ENCODE measurements at places on chromosomes 5 and 9.

GRCh38 chr5:78291687-78292086 lies 2.8 kb downstream of the AP3B1 start:
- no peak for DNase-seq

- peak; percentile 76 for DNase-seq
These were observed 52.8 kb downstream of the IRF1 start for GRCh38 chr5:132437604-132438266.

DNA sequence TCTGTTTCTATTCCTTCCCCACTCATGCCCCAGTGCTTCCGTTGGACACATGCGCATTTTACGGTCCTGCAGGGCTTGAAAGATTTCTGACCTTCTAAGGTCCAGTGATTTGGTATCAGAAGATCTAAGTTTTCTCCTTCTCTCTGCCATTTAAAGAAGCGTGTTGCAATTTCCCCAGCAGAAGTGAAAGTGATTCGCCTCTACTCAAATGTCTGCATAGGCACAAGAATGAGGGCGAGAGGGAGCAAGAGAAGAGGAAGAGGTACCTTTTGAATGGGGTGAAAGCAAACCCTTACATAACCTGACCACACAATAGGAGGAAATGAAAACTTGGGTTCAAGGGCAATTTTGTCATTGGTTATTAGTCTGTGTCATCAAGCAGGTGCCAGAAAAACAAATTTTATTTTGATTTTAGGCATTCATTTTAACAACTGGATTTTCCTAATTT lies 31.7 kb upstream of the NR3C1 start:
- DNase-seq: peak; percentile 39

- no peak for DNase-seq
These were observed 222.3 kb downstream of the FBXL7 start for GRCh38 chr5:15722305-15722704.

DNA sequence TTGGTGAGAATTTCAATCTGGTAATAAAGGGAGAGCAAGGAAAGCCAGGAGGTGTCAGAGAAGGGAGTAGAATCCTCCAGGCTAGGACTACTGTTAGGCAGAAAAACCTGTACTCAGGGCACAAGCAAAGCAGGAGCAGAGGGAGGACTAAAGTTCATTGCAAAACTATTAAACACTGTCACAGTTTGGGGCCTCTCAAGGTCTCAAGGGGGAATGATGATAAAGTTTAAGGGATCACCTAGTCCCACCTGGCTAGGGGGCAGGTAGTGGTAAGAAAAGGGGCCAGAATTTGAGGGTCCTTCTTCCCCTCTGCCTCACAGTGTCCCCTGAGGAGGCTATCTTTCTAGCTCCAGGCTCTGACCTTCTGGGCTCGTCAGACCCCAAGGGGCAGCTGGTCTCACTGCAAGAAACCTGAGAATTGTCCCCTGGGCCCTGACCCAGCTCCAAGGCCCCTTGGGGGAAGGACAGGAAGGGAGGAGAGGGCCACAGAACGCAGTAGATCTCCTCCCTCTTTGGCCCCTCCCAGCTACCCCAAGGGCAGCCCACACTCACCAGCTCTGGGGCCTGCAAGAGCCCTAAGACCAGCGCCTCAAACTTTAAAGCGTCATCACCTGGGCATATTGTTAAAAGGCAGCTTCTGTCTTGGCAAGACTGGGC lies 974 bp downstream of the CCDC69 start:
- DNase-seq: peak; percentile 16

DNA sequence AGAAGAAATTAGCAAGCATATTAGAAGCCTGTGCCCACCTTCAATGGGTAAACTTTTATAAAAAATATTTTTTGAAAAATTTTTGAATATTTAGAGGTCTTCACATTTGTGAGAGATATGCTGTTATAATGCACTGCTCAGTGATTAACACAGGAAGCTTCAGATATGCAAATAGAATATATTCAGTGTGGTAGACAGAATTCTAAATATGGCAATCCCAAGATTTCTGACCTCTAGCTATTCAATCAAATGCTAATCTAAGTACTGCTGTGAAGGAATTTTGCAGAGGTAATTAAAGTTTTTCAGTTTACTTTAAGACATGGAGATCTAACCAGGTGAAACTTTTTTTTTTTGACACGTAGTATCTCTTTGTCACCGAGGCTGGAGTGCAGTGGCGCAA lies 103.5 kb downstream of the ADAMTS19 start:
- no peak for DNase-seq

GRCh38 chr5:73952872-73953271 lies 326.9 kb downstream of the ARHGEF28 start:
- no peak for DNase-seq

- DNase-seq: no peak
These were observed 1.7 kb downstream of the SH3PXD2B start for GRCh38 chr5:172452398-172453205.

DNA sequence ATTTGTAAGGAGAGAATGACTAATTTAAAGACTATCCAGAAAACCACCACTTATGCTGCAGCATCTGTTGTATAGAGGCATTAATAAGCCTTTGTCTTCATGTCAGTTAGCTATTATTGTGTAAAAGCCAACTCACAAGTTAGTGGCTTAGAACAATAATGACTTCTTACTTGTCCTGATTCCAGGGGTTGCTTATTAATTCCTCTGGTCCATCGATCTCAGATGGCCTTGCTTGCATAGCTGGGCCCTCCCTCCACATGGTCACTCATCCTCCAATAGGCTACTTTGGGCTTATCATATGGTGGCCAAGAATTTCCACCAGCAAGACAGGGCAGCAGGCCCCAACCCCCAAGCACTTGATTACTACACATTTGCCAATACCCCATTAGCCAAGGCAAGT lies 44.5 kb upstream of the STK32A start:
- DNase-seq: peak; percentile 79

DNA sequence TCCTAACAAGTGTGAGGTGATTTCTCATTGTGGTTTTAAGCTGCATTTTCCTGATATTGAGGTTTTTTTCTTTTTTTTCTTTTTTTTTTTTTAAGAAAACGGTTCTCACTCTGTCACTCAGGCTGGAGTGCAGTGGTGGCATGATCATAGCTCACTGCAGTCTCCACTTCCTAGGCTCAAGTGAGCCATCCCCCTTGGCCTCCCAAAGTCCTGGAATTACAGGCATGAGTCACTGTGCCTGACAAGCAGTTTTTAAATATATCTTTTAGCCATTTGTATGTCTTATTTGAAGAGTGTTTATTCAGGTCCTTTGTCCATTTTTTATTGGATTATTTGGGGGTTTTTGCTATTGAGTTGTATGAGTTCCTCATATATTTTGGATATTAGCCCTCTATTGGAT lies 53.8 kb downstream of the GCNT1 start:
- DNase-seq: no peak

DNA sequence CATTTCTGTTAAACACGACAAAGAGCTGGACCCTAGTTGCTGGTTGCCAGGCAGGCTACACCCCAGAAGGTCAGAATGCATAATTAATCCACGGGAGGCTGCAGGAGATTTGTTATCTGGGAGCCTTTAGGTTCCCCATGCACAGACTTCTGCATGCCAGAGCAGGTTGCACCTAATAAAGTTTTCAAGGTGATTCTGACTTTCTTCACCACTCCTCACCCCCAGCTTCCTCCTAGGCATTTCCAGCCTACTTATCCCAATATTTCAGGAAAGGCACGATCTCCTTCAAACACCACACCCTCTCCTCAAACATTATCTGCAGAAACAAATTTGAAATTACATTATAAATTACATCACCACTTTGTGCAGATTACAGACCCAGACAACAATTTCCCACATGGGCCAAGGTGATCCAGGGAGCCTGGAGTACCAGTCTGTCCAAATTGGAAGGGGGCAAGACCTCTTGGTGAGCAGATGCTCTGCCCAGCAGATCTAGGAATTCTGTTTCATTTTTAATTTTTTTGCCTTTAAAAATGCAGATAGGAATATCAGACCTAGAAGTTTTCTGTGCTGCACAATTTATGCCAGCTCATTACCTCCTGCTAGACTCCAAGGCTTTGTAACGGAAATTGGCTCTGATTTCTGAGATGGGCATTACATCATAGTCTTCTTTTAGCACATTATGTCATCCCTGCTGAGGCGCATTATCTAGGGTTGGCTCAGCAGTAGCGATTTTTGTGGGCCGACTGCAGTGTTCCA lies 363.4 kb upstream of the SLC30A5 start:
- DNase-seq: peak; percentile 43

- DNase-seq: peak; percentile 51
These were observed 16.7 kb downstream of the FAM193B start for GRCh38 chr5:177537389-177538361.

DNA sequence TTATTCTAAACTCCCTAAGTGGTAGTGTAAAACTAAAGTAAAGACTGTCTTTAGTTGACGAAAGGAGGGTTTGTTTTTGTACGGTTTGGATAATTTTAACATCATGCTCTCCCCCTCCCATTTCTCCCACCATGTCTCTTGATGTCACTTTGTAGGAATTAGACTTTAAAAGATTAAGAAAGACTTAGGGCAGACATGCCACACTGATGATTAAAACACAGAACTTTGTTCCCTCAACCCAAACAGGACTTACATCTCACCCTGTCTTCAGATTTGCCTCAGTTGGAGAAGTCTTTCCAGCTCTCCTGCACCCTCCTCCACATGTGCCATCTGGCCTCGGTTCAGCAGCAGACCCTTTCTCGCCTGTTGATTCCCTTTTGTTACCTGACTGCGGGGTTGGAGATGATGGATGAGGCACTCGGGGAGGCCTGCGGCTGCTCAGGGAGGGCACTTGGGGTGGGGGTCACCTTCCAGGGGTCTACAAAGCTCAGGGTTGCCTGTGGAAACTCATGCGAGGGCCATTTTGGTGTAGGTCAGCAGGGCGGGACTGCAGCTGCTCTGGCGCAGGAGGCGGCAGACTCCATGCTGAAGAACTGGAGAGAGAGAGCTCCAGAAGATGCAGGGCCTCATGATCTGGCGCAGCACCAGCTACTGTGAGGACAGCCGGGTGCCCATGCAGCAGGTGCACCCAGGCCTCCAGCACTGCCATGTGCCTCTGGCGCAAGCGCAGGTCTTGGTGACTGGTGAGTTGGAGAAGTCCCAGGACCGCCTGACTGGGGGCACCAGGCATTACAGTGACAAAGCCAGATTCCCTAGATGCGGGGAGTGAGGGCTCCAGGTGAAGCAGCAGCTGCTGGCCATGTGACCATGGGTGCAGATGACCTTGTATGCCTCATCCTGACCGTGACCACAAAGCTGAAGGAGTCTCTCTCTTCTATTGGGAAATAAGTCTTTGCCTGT lies 24.5 kb upstream of the EXOC3 start:
- DNase-seq: no peak

- DNase-seq: peak; percentile 57
These were observed 3.4 kb upstream of the CLINT1 start for GRCh38 chr5:157862183-157862851.

DNA sequence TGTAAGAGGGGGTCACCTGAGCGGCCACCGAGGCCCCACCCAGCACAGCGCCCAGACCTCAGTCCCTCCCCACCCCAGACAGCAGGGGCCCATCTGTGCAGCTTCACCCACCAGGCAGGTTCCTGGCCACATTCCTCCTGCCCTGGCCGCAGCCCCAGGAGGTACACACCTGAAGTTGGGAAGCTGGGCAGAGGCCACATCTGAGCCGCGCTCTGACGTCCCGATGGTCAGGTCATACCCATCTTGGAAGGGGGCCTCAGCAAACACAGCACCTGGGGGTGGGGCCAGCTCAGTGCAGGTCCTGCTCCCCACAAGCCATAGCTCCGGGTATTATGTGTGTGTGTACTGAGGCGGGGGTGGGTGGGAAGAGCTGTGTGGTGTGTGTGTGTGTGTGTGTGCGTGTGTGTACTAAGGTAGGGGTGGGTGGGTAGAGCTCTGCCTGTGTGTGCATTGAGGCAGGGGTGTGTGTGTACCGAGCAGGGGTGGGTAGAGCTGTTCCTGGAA lies 5.6 kb downstream of the SPOUT1 start:
- no peak for DNase-seq

DNA sequence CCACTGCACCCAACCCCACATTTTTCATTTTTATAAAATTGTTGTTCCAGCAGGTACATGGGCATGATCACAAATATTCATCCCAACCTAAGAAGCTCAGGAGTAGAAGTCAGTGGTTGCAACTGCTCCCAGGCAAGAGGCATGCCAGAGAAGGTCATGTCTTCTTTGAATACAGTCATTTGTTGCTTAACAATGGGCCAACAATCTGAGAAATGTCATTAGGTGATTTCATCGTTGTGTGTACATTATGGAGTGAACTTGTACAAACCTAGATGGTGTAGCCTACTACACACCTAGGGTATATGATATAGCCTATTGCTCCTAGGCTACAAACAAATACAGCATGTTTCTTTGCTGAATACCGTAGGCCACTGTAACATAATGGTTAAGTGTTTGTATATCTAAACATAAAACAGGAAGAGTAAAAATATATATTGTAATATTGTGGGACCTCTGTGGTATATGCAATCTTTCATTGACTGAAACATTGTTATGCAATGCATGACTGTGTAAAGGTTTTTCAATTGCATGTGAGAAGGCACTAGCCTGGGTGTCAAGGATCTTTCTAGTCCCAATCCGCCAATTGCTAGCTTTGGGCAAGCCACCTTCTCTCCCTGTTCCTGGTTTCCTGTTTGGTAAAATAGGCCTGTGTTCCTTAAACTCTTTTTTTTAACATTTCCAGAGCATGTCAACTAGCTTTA lies 27.6 kb downstream of the ATP10B start:
- no peak for DNase-seq

DNA sequence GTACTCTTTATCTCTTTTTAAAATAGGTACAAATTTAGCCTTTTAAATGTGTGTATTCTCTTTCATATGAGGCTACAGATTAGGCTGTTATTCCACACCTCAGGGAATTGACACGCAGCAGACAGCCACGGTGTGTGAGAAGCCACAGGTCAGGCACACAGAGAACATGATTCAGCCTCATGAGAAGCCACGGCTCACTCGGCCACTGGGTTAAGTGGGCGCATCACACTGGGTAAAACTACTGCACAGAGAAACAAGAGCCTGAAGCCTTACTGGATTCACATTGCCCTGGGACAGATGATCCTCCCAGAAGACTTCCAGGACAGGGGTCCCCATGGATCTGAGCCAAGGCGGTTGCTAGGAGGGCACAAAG lies 28.2 kb downstream of the LPCAT1 start:
- DNase-seq: no peak

DNA sequence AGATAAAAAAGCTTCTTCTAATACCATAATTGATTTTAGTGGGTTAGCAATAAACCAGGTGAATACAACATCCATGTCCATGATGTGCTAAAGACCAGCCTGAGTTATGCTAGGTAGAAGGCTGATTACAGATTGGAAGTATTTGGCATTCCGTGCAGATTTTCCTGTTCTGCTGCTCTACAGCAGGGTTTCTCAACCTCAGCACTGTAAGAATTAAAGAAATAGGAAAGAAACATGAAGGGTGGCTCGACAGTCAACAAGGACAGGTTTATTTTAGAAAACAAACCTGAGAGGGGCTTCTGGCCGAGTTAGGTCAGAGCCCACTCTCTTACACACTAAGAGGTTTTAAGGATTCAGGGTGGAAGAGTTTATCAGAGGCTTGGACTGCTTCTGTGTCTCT lies 42.3 kb downstream of the ZFAND5 start:
- DNase-seq: no peak

GRCh38 chr9:20561531-20561930 lies 60.8 kb downstream of the MLLT3 start:
- DNase-seq: no peak

All from mucosa of gallbladder (tissue), 1 donor.